ENCODE measurements at places on chromosomes 5 and 9.

DNA sequence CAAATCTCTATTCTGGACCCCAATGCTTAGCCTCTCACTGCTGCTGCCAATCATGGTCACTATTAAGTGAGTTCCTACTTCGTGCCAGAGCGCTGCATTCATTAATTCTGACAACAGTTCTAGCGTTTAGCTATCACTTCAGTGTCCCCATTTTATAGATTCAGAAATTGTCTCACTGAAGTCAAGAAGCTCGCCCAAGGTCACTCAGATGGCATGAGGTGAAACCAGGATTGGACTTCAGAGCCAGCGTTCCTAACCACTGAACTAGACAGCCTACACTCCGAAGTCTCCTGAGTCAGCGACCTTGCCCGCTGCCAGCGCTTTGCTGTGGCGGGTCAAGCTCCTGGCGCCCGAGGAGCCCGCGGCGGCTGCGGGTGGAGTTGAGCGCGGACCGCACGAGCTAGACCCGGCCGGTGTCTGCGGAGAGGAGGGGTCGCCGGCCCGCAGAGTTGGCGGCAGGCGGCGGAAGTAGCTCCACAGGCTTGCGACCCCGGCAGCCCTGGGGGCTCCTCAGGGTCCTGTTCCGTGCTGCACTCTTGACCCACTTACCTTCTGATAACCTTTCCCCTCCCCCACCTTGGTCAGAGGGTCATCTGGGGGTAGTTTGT is 2.1 kb upstream of the GABRB2 start:
- H3K27me3 ChIP-seq: peaks cover 35% of the 10 kb centered on the region
- H3K27ac ChIP-seq: no peak overlapping the region
- DNase-seq: peak; percentile 25
- peak overlapping the region; percentile 69 for H3K4me3 ChIP-seq

GRCh38 chr5:36172599-36172998 is 20.7 kb downstream of the SKP2 start:
- H3K27ac ChIP-seq: no peak overlapping the region
- no peaks in the 10 kb centered on the region for H3K4me1 ChIP-seq
- H3K36me3 ChIP-seq: peaks cover 82% of the 10 kb centered on the region
- no peaks in the 10 kb centered on the region for H3K27me3 ChIP-seq
- no peak for DNase-seq

GRCh38 chr5:52748590-52748989 is 39.1 kb upstream of the ITGA1 start:
- H3K36me3 ChIP-seq: no peaks in the 10 kb centered on the region
- no peak overlapping the region for H3K4me3 ChIP-seq
- peaks cover 7% of the 10 kb centered on the region for H3K4me1 ChIP-seq
- H3K27ac ChIP-seq: no peak overlapping the region
- DNase-seq: no peak

DNA sequence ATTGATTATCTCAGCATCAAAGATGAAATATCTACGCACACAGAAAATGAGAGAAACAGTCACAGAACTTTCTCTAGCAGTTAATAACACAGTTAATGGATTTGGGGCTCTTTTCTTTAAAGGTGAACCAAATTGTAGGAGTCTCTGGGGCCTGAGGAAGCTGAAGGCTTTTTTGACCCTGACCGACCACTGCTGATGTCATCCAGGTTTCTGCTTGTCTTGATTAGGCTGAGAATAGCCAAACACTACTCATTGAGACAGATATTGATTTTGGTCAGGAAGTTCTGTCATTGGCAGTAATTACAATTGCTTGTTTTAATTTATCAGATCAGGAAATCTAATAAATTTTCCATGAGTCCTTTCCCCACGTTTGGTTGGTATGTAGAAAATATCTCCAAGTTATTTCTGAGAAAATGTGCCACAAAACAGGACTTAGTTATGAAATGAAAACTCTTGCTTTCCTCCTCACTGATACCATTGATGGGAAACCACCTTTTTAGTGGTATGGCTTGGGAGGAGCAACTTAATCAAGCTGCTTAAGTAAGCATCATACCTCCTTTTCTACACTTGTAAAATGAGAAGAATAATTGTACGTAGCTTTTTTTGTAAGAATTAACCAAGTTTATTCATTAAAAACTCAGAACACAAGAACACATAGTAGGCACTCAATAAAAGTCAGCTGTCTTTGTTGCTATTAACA is 19.7 kb downstream of the CARTPT start:
- no peak for DNase-seq
- H3K27me3 ChIP-seq: no peaks in the 10 kb centered on the region
- H3K27ac ChIP-seq: no peak overlapping the region
- H3K4me3 ChIP-seq: no peak overlapping the region
- H3K4me1 ChIP-seq: peaks cover 16% of the 10 kb centered on the region
